ENCODE measurements at places on chromosomes 2 and 18.

GRCh38 chr2:177284531-177284930 is 20.0 kb upstream of the NFE2L2 start:
- DNase-seq, result no peak

- DNase-seq, result no peak
These were observed 91.2 kb downstream of the MTA3 start for GRCh38 chr2:42659609-42660008.

DNA sequence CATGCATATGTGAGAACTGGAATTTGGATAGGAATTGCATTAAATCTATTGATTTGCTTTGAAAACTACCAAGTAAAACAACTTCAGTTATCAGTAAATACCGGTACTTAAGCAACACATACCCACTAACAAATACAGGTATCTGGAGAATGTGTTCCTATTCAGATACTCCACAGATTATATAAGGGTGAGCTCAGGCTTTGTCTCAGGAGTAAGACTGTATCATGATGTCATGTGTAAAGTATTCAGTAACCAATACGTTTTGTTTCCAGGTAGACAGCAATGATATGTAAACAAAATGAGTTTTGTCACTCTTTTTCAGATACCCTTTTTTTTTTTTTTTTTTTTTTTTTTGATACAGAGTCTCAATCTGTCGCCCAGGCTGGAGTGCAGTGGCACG is 74.8 kb downstream of the DSC3 start:
- no peak for DNase-seq

DNA sequence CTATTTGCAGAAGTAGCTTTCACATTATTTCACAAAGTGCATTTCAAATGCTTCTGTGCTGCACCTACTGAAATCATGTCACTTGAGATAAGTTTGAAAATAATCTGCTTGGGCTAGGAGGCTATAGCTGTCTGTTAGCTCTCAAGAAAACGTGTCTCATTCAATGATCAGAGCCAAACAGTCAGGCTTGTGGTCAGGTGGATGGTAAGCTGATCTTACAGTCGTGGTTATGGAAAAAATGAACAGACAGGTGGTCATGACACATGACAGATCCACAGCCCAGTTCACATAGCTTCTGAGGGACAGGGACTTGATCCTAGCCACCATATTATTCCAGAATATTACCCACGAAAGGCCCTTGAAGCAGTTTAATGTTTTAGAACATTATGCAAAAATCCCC is 26.5 kb upstream of the RFX8 start:
- DNase-seq, result no peak
